ENCODE measurements at places on chromosomes 4 and X.

DNA sequence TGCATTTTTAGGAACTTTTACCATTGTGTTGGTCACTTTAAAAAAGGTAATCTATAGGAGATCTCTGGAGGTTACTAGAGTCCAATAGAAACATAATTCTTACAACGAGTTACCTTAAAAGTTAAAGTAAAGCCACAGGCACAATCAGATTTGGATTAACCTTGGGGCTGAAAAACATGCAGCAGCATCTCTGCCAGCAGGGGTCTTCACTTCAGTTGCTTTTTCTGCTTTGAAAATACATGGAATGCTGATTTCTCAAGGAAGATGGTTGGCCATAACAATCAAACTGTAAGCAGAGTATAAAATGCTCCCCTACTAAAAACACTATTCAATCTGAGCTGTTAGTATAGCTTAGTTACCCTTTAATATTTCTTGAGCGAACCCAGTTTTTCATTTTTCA lies 1072.3 kb upstream of the PCDH10 start:
- no peak for DNase-seq

- DNase-seq = no peak
Measured at GRCh38 chr4:48709901-48710300, 70.2 kb downstream of the FRYL start.

DNA sequence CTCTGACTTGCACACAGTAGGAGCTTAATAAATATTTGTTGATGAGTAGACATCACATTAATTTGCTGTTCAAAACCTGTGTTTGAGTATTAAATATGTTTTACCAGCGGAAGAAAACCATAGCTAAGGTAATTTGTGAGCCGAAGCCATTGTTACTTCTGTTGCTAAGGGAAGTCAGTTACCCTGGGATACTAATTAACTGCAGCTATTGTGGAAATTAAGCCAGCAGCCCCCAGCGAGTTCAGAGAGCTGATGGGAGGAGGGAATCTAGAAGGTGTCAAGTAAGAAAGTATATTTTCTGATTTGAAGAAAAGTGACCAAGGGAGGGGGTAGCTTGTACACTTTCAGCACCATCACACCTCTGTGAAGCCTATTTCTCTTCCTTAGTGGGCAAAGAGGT lies 76.7 kb upstream of the IGSF1 start:
- no peak for DNase-seq

DNA sequence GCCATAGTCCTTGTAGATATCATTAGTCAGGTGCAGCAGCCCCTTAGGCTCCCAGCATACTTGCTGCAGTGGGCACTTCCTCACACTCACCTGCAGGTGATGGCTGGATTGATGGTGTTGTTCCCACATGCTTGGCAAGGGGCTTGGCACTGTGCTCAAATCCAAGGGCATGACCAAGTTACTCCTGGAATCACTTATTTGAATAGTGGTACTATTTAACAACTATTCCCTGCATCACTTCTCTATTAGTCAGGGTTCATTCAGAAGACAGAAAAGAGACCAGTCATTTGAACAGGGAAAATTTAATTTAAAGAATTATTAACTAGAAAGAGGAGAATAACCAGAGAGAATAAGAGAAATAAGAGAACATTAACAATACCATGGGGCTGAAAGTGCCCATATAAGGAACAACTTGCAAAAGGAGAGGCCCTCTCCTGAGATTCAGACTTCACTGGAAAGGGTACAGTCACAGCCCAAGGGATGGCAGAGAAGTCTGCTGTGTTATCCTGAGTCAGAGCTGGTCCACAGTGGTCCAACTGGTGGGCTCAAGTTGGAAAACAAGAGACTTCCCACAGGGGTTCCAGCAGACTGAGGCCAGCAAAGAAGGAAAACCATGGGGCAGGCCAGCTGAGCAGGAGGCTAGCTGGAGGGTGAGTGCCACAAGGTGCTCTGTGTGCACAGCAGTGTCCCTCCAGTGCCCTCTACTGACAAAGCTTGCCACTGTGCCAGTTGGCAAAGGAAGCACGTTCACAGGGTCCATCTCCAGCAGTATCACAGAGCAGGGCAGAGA lies 9.8 kb downstream of the SPP1 start:
- no peak for DNase-seq

GRCh38 chrX:65926095-65927019 lies 113.5 kb downstream of the VSIG4 start:
- peak; percentile 82 for DNase-seq

DNA sequence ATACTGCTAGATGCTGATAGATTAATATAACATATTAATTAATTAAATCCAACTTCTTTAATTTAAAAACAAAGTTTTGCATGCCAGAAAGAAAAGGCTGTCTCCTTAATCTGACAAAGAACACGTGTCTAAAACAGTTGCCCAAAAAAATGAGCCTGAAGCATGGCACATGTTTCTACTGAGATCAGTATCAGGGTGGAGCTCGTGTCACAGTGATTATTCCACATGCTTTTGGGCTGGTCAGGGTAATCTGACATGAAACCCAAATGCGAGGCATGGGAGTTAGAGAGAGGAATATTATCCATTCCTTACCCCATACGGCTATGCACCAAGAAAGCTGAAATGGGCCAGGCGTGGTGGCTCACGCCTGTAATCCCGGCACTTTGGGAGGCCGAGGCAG lies 79.4 kb upstream of the ADRA2C start:
- no peak for DNase-seq

GRCh38 chr4:168695288-168695687 lies 198.4 kb downstream of the PALLD start:
- DNase-seq = no peak

DNA sequence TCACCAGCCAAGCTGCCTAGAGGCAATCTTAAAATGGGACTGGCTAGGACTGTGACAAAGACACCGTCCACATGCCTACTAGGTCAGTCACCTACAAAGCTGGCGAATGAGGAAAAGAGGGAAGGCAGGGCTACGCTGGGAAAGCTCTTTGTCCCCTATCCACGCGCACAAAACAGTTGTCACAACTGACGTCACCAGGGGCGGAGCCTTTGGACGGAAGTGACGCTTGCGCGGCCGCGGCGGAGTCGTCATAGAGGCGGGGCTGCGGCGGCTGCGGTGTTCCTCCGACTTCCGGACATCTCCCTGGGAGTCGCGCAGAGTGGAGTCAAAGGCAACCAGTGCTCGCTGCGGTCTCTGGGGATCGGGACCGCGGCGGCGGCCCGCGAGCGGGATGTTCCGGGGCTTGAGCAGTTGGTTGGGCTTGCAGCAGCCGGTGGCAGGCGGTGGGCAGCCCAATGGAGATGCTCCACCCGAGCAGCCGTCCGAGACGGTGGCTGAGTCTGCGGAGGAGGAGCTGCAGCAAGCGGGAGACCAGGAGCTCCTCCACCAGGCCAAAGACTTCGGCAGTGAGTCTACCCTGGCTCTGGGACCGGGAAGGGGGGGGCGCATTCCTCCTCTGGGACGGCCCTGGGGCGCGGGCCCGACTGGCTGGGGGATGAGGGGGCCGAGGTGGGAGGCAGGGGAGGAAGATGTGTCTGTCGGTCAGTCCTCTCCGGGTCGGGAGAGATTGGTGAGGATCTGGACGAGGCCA lies at the start of gene SYAP1:
Gene SYAP1, plus strand, starts transcription at position 279 of the 751 bp plus-strand sequence. Its CDS starts 113 bp downstream, at position 392.
- peak; percentile 96 for DNase-seq

Measured in HL-60 (cell line).